Colonic mucosa (tissue), 4 donors: ENCODE measurements at places on chromosomes 2 and 18. TPM values are rescaled to one million over a fixed set of nuclear protein-coding genes. Genes with fewer than 3 reads are reported as not detected.

SP140L gene
- total RNA-seq: 14.4 TPM

MOGAT1 gene
- not detected for total RNA-seq

TANC1 gene
- total RNA-seq: 32.7 TPM

GRCh38 chr2:142673836-142674235, 203.6 kb upstream of the KYNU start:
- DNase-seq: no peak

GRCh38 chr2:121832412-121833357, 77.2 kb downstream of the TSN start:
- DNase-seq: no peak

GRCh38 chr2:65940856-65941255, 494.1 kb upstream of the MEIS1 start:
- no peak for DNase-seq

GRCh38 chr2:9655441-9656269, 24.9 kb upstream of the YWHAQ start:
- no peak for DNase-seq

DNA sequence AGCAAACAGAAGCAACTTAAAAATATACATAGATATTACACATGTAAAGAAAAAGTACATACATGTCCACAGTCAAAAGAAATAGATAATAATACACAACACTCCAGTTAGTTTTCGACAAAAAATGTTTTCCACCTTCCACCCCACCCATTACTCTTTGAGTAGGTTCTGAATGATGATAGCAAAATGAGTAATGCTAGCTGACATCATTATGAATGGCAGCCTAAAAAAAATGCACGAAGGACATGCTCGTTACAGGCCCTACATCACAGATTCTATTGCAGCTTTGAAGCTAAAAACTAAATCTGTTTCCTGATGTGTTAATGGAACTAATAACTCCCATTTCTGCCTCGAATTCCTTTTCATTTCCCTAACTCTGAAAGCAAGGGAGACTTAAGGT, 578.7 kb upstream of the NETO1 start:
- DNase-seq: no peak

DNA sequence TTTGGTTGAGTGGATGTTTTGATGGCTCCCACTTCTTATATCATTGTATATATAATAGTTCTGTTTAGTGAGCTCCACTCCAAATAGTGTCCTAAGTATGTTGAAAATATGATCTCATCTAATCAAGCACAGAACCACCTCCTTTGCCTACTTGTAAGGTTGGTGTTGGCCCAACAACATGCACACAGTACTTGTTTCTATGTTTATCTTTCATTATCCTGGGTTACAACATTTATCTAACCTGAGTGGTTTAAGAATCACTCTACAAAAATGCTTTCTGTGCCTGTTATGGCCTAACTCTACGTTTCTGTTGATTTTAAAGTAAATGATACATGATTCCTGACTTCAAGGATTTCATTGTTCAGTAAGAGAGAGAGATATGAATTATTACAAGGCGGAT, 281.9 kb downstream of the FIGN start:
- no peak for DNase-seq
